ENCODE measurements at places on chromosomes 6 and 20.
A peak's percentile ranks its signal among the peaks of the same experiment; 100 is the strongest.

GRCh38 chr20:45408646-45409213, 641 bp downstream of the DBNDD2 start:
- no peak for DNase-seq

DNA sequence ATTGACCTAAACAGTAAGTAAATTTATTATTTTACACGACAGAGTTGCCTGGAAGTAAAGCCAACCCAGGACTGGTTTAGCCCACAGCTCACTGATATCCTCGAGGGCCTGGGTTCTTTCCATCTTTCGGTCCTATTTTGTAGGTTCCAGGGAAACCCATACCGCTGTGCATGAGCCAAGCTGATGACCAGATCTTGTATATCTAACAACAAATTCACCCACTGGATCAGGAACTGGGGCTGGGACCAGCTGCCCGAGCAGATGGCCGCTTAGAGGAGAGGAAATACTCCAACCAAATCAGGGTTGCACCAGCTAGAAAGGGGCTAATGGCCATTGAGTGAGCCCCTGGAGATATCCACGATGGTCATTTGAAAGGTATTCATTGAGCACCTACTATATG, 139.2 kb downstream of the BACH2 start:
- no peak for DNase-seq

DNA sequence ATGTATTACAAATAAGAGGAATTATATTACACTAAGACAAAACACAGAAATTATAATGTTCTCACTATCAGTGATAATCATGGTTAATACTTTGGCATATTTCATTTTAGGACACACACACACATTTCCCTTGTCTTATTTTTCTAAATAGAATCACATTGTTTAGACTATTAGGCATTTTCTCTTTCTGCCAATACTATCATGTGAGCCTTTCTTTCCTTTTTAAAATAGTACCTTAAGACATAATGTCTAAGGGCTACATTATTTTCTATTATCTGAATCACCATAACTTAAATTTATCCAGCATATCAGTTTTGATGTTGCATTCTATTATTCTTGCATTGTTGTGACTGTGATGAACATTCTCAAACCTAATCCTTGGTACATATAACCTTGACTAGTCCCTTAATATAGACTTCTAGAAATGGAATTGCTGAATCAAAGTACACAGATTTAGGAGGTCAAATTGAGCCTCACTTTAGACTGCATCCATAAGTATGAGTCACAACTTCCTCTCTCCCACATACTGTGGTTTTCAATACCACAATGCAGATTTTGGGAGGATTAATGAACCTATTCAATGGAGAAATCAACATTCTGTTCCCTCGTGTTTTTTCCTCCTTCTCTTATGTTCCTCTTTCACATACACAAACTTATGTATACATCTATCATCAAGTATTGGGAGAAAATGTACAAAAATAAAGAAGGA, 212.6 kb downstream of the MOXD1 start:
- DNase-seq: peak; percentile 90

DNA sequence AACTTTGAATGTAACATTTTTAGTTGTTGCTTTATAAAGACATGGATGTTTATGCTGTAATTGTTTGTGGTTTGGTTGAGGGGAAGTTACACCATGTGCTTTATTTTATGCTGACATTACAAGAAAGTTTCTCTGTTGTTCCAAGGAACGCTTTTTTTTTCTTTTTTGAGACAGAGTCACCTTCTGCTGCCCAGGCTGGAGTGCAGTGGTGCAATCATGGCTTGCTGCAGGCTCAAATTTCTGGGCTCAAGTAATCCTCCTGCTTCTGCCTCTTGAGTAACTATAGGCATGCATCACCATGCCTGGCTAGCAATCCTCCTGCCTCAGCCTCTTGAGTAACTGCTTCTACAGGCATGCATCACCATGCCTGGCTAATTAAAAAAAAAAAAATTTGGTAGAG, 21.0 kb upstream of the IFNGR1 start:
- peak; percentile 99 for DNase-seq

GRCh38 chr20:24736131-24736843, 212.8 kb upstream of the CST7 start:
- DNase-seq: peak; percentile 7

- no peak for DNase-seq
These were observed 54.9 kb downstream of the CD40 start for GRCh38 chr20:46172961-46173536.

DNA sequence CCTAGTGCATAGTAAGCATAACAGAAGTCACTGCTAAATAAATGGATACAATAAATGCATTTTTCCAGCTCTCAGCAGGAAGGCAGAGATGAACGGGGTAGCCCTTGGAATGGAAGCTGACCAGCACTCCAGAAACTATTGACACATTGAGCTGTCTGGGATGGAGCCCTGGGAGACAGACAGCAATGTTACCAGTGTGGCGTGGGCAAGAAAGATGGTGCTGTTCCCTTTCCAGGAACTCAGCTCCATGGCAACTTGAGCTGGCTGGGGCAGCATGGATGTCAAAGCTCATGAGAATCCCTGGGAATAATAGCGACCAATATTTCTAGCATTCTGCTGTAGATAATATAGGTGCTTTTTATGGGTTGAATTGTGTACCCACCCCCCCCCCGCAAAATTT, 104.3 kb upstream of the PTPRT start:
- no peak for DNase-seq

GRCh38 chr20:22374066-22374465, 210.3 kb downstream of the FOXA2 start:
- no peak for DNase-seq

GRCh38 chr6:89045011-89045387, 35.6 kb upstream of the PNRC1 start:
- no peak for DNase-seq

- DNase-seq: peak; percentile 62
These were observed 841.8 kb downstream of the PHF3 start for GRCh38 chr6:64477391-64477790.

DNA sequence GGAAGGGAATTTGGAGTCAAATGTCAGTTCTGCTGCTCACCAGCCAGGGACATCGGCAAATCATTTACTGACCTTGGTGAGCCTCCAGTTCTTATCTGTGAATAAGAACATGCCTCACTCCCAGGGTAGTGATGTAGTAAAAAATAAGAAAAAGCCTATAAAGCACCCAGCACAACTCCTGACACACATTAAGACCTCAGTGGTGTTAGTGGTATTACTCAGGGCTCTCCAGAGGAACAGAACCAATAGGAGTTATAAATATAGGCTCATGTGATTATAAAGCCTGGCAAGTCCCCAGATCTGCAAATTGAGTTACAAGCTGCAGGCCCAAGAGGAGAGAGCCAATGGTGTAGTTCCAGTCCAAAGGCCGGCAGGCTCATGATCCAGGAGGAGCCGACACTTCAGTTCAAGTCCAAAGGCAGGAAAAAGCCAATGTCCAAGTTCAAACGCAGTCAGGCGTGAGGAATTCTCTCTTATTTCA, 71.3 kb upstream of the EYA2 start:
- peak; percentile 38 for DNase-seq

- peak; percentile 43 for DNase-seq
These were observed 38.9 kb downstream of the MAP3K7 start for GRCh38 chr6:90547991-90548390.

- DNase-seq: no peak
These were observed 27.5 kb upstream of the TAB2 start for GRCh38 chr6:149289966-149290365.

- DNase-seq: no peak
These were observed 21.2 kb upstream of the CDKN1A start for GRCh38 chr6:36657271-36657670.

- peak; percentile 56 for DNase-seq
These were observed 21.1 kb upstream of the THBS2 start for GRCh38 chr6:169274781-169275180.

DNA sequence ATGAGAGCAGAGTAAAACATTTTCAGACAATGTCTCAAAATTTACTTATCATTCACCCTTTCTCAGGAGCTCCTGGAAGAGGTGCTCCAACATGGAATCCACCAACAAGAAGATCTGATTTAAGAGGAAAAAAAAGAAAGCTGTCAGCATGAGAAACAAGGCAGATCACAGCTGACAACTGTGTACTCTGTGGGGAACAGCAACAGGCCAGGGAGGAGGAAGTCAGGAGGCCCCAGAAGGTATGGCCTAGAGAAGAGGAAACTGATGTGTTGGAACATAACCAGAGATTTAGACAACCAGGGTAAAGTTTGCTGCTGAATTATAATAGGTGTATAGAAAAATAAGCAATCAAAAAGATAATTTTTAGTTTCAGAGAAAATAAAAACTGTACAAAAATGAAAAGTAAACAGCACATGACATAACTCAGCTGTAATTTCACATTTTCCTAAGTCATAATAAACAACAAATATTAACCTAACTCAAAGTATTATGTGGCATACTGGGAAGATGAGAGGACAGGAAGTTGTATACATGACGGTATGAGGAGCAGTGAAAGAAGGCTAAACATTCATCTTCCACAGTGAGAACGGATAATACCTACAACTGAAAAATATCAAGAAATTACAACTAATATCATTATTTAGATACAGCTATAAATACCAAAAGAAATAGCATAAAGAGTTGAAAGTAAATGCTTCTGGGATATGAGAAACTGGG, 113.6 kb upstream of the EMILIN3 start:
- peak; percentile 50 for DNase-seq

DNA sequence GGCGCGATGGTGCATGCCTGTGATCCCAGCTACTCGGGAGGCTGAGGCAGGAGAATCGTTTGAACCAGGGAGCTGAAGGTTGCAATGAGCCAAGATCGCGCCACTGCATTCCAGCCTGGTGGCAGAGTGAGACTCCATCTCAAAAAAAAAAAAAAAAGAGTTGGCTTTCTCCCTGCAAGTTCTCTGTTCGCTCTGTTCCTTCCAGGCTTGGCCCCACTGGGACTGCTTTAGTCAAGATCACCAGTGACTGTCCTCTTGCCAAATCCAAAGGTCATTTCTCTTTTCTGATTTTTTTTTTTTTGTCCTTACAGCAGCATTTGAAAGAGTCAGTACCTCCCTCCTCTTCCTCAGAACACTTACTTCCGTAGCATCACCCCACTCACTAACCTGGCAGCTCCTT, 10.8 kb upstream of the GNRH2 start:
- DNase-seq: no peak

DNA sequence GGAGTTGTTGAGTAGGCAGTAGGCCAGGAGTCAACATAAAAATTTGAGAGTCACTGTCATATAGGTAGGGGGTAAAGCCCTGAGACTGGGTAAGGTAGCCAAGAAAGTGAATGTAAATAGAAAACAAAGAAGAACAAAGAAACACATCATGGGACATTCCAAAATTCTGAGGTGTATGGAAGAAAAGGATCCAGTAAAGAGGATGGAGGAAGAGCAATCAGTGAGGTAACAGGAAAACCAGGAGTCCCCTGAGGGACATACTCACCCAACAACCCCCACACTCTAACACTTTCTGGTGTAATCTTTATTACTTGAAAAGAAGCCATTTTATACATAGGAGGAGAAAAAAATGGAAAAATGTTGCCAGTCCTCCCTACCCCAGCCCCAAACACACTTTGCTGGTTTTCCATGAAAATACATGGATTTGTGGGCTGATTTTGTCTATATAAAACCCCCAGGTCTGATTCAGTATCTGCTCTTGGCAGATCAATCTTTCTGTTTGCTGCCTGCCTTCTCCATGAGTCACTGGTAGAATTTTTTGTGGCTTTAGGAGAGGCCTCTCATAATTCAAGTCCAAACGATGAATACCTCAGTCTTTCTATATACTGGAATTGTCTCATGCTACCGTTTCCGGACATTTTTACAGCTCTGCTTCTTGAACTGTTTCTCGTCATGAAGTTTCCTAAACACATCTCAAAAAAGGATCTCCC, 271.4 kb upstream of the MAN1A1 start:
- peak; percentile 69 for DNase-seq

GRCh38 chr20:16005021-16005914, 568.0 kb downstream of the KIF16B start:
- no peak for DNase-seq

DNA sequence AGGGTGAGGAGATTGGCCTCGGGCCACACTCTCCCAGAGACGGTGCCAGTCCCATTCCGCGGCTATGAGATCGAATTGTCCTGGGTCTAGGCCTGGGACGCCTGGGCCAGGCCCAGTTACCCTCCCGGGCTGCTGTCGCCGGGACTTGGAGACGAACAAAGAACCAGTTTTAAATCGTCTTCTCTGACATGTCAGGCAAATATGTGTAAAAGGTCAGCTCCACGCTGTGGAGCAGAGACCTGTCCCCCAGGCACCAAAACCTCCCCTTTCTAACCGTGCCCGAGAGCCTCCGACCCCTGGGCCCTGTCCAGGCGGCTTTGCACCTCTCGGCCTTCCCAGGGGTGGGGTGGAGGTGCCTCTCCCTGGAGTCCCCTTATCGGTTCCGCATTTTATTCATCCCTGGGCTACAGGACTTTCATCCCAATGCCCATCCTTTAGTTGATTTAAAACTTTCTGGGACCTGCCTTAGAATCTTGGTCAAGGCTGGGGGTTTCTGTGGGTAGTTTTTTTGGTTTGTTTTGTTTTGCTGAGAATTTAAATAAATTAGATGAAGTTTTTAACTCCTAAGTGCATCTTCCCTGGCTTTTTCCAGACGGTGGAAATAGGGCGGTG, 5.8 kb upstream of the TFAP2A start:
- no peak for DNase-seq

GRCh38 chr6:57248311-57248895, 26.3 kb upstream of the RAB23 start:
- no peak for DNase-seq

DNA sequence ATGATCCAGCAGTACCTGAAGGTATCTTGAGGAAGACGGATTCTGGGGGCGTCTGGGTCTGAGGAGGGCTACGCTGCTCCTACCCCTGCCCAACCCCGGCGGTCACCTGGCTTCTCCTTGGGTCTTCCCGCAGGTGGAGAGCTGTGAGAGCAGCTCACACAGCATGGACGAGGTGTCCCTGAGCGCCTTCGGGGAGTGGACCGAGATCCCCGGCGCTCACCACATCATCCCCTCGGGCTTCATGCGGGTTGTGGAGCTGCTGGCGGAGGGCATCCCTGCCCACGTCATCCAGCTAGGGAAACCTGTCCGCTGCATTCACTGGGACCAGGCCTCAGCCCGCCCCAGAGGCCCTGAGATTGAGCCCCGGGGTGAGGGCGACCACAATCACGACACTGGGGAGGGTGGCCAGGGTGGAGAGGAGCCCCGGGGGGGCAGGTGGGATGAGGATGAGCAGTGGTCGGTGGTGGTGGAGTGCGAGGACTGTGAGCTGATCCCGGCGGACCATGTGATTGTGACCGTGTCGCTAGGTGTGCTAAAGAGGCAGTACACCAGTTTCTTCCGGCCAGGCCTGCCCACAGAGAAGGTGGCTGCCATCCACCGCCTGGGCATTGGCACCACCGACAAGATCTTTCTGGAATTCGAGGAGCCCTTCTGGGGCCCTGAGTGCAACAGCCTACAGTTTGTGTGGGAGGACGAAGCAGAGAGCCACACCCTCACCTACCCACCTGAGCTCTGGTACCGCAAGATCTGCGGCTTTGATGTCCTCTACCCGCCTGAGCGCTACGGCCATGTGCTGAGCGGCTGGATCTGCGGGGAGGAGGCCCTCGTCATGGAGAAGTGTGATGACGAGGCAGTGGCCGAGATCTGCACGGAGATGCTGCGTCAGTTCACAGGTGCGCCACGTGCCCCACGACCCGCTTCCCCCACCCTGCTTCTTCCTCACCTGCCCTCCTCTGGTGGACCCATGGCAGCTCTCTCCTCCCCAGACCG, 166.9 kb upstream of the RNF24 start:
- no peak for DNase-seq
